Progenitor cell of endocrine pancreas (in vitro differentiated cells): ENCODE measurements at places on chromosomes 7 and 10.

- DNase-seq = no peak
Measured at GRCh38 chr10:117250411-117250810, 9.5 kb downstream of the SLC18A2 start.

GRCh38 chr10:123399276-123399839, 245.2 kb downstream of the BUB3 start:
- DNase-seq = no peak

- DNase-seq = no peak
Measured at GRCh38 chr10:11793762-11794479, 29.2 kb upstream of the PROSER2 start.

DNA sequence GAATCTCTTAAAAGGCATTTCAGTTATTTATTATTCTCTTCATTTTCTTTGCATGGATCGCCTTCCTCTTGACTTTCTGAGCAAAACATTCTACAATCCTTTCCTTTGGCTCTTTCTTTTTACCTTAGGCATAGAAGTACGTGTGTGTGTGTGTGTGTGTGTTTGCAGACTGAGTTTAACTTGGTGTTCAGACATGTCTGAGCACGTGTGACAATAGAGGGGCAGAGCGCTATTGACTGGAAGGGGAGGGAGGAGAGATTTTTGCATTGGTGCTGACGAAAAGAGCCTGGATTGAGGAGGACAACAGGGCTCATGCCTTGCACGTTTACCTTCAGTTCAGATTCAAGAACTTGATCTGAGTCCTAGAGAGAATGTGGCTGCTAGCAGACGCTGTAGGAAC, 129.8 kb downstream of the SEC23IP start:
- no peak for DNase-seq

DNA sequence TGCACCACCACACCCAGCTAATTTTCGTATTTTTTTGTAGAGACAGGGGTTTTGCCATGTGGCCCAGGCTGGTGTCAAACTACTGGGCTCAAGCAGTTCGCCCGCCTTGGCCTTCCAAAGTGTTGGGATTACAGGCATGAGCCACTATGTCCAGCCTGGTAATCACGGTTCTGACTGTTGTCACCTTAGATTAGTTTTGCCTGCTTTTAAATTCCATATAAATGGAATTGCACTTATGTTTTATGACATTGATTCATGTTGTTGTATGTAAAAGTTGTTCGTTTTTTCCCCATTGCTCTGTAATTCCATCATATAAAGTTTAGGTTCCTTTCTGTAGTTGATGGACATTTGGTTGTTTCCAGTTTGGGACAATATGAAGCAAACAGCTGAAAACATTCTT, 106.0 kb downstream of the CAMK1D start:
- no peak for DNase-seq

DNA sequence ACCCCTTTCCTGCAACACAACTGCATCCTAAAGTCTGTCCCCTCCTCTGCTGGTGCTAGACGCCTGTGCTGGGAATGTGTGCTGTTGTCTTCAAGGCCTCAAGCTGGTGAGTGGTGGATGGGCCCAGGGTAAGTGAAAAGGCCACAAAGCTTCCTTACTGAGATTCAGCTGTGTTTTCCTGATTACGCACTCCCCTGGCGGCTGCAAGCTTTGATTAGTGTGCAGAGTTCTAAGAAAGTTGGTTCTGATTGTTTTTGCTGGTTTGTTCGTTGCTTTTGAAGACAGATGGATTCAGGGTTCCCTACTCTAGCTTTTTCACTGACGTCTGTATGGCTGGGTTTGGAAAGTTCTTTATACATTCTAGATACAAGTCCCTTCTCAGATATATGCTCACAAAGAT, 11.9 kb upstream of the FOXL3 start:
- DNase-seq = no peak

GRCh38 chr7:110759069-110759468, 331.9 kb upstream of the LRRN3 start:
- DNase-seq = no peak
